ENCODE measurements at places on chromosomes 7 and 10. TPM values are rescaled to one million over a fixed set of nuclear protein-coding genes. Genes with fewer than 3 reads are reported as not detected.

Gene PTTG1IP2
- not detected for total RNA-seq

Gene NUTM2E
- not detected for total RNA-seq

Gene TMEM178B
- total RNA-seq, result under 0.01 TPM

Gene PTN
- 14.8 TPM for total RNA-seq

Gene ALOX5
- total RNA-seq, result not detected

Gene CYP2C8
- total RNA-seq, result 0.32 TPM

Gene HACD1
- total RNA-seq, result 43.2 TPM

Gene CALML5
- not detected for total RNA-seq

Gene TRPV5
- total RNA-seq, result not detected

Gene TM9SF3
- 102 TPM for total RNA-seq

Gene ATOH7
- not detected for total RNA-seq

Gene CACNB2
- total RNA-seq, result 0.73 TPM

Gene AGAP6
- 3.8 TPM for total RNA-seq

Gene PSMG3
- 19.4 TPM for total RNA-seq

Gene OPN1SW
- total RNA-seq, result not detected

Gene ADRA2A
- 2.9 TPM for total RNA-seq

Gene CYP3A7
- total RNA-seq, result not detected

Gene VSTM4
- 71.4 TPM for total RNA-seq

Gene ZDHHC16
- 58.9 TPM for total RNA-seq

Gene IL6
- total RNA-seq, result 20.2 TPM

Gene DGKB
- 0.32 TPM for total RNA-seq

Gene PHKG1
- total RNA-seq, result 3.8 TPM

Gene PIK3AP1
- total RNA-seq, result not detected

Gene ADAM22
- total RNA-seq, result 5.5 TPM

Gene RAB18
- total RNA-seq, result 58.1 TPM

Gene NOC3L
- total RNA-seq, result 15.8 TPM

Gene KIF20B
- 4.4 TPM for total RNA-seq
